ENCODE measurements at places on chromosomes 16 and 17.

- no peak for DNase-seq
Measured at GRCh38 chr16:19400711-19401110, 17.0 kb upstream of the TMC5 start.

- no peak for DNase-seq
Measured at GRCh38 chr17:64152428-64153125, 22.6 kb upstream of the ERN1 start.

- no peak for DNase-seq
Measured at GRCh38 chr16:54437401-54437800, 150.8 kb upstream of the IRX3 start.

DNA sequence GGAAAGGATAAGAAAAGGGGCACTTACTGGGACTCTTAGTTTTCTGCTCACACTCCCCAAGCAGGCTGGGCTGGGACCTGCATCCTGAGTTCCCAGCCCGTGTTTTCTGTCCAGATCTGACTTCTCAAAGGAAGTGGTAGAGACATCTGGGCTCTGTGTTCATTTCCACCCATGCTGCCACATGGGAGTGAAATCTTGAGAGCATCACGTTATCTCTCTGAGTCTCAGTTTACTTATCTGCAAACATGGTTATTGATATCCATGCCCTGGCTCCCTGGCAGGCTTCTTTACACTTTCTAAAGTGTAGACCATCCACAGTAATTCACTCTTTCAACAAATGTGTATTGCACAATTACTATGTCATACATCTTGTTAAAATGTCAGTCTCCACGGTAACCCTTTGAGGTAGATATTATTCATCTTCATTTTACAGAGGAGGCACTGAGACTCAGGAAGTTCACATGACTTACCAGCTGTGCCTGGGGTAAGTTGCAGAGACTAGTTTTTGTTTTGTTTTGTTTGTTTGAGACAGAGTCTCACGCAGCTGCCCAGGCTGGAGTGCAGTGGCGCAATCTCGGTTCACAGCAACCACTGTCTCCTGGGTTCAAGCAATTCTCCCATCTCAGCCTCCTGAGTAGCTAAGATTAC, 3.4 kb downstream of the ZNF688 start:
- no peak for DNase-seq

DNA sequence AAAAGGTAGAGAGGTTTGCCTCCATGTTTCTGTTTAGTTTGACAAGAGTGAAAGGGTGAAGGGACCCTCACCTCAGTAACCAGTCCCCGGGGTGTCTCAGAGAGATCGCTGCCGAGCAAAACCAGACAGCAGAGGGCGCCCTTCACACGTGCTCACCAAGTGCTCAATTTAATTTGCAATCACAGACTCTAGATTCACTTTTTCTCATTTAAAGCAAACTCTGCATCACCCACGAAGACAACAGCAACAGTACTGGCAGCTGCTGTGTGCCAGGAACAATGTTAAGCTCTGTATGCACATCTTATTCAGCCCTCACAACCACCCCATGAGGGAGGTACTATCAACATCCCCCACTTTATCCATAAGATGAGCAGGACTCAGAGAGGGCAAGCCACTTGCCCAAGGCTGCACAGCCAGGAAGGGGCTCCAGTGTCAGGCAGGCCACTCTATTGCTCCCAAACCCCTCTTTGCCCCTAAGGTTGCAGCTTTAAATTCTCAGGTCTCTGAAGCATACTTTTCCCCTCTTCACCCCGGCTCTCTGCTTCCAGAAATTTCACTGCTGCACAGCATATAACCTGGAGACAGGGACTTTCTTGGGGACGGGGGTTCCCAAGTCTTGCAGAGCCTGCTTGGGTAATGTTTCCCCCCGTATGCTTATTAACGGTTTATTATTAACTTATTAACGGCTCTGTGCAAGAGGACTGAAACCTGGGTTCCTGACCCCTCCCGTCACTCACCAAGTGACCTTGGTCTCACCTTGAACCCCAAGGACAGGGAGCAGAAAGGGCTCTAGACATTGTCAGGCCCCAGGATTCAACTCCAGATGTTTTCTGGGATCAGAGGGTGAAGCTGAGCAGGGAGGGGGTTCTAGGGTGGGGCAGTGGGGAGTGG, 70.9 kb downstream of the CNGB1 start:
- DNase-seq = no peak

- no peak for DNase-seq
Measured at GRCh38 chr16:20084624-20085226, 11.0 kb upstream of the GPR139 start.

DNA sequence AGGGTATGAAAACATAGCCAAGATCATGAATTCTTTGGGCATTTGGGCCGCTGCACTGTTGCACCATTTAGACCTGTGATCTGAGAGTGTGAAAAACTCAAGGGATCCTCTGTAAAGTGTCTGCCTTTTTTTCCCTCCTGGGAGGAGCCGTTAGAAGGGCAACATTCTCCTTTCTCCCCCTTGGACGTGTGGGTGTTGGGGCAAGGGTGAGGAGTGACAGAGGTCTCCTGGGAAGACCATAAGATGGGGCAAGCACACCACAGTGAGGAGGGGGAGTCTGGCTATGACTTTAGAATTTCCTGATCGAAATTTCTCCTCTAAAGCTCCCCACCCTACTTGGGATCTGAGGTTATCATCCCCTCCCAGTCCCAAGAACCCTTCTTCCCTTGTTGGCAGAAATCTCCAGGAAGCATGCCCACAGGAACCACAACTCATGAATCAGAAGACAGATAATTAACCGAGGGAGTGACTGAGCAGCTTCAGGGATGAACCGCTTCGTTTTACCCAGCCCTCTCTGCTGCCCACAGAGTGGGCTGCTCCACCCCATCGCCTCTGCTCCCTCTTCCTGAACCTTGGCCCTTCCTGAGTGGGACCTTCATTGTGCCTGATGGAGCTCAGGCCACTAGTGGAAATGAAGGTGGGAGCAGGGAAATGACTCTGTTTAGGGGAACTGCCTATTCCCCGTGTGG, 4.2 kb downstream of the ITGB3 start:
- DNase-seq = no peak

GRCh38 chr17:17119533-17119932, 77.3 kb downstream of the MPRIP start:
- peak; percentile 58 for DNase-seq

DNA sequence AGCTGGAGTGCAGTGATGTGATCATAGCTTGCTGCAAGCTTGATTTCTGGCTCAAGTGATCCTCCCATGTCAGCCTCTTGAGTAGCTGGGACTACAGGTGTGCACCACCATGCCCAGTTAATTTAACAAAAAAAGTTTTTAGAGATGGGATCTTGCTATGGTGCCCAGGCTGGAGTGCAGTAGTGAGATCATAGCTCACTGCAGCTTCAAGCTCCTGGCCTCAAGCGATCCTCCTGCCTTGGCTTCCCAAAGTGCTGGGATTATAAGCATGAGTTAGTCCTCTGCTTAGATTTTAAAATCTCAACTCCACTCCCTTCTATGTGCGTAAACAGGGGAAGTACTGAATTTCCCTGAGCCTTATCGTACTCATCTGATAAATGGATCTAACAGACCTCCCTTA, 6.3 kb downstream of the RABEP2 start:
- no peak for DNase-seq

DNA sequence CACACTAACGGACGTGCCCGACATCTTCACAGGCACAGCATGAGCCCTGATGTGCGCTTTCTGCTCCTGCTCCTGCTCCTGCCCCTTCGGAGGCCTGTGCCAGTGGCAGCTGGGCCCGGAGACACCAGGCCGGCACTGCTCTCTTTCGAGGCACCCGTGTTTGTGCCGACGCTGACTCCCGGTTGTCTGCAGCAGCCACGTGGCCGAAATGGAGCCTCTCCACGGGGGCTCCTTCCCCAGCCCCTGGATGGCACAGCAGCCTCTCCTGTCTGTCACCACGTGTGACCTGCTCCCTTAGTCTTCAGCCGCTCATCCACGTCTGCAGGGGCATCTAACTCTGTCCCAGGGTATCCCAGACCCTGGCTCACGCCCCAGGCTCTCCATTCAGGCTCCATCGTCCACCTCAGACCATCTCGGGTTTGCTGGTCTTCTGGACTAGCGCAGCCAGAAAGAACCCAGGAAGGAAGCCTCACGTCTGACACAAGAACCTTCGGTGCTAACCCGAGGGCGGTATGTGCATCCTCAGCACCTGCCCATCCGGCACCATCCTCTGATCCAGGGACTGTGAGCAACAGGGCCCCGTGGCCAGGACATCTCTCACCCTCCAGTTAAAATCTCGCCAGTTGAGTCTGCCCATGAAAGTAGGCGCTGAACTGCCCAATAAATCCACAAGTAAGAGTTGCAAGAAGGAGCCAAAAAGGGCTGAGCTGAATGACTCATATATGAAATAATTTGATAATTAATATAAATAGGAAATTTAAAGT, 4.2 kb upstream of the RPH3AL start:
- DNase-seq = no peak

DNA sequence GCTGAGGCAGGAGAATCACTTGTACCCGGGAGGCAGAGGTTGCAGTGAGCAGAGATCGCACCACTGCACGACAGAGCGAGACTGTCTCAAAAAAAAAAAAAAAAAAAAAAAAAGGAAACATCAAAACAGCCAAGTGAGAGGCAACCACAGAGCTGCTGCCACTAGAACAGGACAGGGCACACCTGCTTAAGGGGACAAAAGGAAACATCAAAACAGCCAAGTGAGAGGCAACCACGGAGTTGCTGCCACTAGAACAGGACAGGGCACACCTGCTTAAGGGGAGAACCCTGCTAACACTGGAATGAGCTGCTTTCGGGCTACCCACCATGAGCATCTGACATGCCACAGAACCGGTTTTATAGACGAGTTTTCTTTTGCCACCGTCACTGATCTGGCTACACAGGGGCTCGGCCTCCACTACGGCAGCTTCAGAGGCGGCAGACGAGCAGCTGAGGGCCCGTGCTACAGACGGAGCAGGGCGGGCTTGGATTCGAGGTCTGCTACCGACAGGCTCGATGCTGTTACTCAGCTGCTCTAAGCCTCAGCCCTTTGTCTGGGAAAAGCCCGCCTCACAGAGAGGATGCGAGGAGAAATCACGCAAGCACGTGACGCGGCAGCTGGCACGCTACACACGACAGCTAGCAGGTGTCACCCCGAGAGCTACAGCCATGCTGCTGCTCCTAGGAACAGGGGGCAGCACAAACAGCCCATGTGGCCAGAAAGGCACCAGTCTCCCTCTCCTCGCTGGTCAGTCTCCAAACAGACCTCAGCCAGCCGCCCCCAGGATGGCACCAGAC, 2.0 kb downstream of the P4HB start:
- DNase-seq = no peak

GRCh38 chr16:53297477-53297876, 136.8 kb upstream of the RBL2 start:
- no peak for DNase-seq

DNA sequence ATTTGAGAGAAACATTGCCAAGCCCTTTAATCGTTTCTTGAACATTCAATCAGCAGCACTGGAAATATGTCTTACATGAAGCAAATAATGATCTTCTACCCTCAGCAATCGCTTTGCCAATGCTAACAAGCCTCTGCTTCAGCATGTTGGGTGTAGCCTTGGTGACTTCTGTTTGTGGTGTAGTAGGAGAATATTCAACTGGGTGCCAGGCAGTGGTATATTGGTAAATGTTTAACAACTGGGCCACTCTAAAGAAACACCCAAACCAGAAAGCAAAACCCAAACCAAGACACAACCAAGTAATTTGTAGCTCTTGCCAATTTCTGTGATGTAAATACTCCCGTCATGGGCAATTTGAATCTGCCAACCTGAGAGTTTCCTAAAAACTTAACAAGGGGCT, 9.7 kb downstream of the CDH13 start:
- DNase-seq = no peak

- DNase-seq = no peak
Measured at GRCh38 chr17:59026176-59026939, 80.3 kb downstream of the TRIM37 start.

DNA sequence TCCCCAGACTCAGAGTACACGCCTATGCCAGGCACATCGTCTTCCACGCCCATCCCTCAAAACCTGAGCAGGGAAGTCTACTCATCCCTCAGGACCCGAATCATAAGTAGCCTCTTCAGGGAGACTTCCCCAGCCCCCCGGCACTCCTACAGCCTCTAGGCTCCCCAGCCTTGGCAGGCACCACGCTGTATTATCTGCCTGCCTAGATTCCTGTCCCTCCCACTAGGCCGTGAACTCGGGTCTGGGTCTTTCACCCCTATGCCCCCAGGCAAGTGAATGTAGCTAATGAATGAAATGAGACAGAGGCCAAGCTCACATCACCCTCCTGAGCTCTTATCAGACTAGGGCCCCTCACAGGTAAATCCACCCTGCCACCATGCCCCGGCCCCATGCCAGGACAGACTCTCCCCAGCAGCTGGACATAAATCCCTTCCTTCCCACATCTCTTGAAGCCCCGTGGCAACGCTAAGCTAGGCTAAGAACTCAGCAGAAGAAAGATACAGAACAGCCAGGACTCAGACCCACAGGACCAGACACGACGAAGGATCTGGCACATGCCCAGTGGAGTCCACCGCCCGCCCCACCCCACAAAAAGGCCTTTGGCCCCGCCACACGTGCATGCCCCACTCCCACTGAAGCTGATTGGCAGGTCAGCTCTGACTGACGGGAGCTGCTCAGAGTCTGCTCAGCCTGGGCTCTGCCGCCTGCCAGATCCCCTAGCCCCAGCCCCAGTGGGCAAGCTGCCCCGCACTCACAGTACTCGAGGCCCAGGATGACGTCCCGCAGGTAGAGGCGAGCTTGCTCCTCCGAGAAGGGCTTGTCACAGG, 13.0 kb downstream of the CAMKK1 start:
- DNase-seq = no peak

GRCh38 chr17:76452127-76452659, 759 bp downstream of the UBE2O start:
- no peak for DNase-seq

GRCh38 chr16:75256059-75256571, 4.7 kb upstream of the BCAR1 start:
- DNase-seq = peak; percentile 73

DNA sequence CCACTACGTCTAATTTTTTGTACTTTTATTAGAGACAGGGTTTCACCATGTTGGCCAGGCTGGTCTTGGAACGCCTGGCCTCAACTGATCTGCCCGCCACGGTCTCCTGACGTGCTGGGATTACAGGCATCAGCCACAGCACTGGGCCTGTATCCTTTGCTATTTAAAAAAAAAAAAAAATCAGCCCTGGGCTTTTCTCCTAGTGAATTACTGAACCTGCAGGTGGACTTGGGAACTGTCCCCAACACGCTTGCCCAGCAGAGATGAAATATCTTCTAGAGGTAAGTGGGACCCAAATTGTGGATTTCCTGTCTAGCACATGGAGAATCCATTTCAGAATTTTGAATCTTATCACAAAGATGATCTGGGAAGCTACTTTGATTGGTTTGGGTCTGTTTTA, 14.8 kb downstream of the CNOT1 start:
- DNase-seq = no peak

DNA sequence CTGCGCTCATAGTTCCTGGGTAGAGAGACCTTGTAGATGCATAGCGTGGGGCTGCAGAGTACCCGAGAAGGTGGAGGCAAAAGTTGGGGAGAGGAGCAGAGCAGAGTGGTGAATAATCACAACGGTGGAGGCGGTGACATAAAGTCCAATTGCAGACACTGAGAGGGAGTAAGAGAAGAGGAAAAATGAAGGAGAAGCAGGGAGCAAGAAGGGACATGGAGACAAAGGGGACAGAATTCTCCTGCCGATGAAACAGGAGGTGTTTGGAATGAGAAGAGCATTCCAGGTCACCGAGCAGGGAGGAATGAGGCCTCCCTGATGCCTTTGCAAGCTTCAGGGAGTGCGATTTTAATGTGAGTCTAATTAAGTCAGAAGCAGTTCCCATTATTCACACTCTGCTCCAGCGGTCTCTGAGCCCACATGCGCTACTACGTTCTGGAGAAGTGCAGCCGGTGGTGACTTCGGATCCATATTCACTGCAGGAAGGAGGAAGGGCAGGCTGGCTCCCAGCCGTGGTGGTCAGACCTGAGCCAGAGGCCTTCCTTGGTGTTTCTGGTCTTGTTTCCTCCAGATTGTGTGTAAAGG, 108.0 kb upstream of the DNAH9 start:
- DNase-seq = no peak
